MG63 (cell line): ENCODE measurements at places on chromosomes 7 and 10.

GRCh38 chr7:105133358-105133757 is 119.4 kb downstream of the KMT2E start:
- DNase-seq: no peak

GRCh38 chr7:8560501-8560900 is 127.1 kb downstream of the NXPH1 start:
- DNase-seq: no peak

DNA sequence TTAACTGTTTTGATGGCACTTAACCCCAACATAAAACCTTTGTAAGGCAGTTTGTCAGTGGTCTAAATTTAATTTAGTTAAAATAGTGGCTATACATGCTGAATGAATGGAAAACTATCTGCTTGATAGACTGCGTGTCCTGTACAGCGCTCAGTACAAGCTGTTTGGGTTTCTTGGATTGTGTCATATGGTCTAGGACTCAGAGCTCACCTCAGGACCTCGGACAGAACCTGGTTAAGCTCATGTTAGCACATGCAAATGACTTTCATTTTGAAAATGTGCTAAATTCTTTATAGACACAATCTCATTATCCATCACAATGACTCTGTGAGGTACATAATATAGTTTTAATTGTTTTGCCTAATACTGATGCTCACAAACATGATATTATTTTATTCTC is 55.7 kb upstream of the RELN start:
- DNase-seq: no peak

DNA sequence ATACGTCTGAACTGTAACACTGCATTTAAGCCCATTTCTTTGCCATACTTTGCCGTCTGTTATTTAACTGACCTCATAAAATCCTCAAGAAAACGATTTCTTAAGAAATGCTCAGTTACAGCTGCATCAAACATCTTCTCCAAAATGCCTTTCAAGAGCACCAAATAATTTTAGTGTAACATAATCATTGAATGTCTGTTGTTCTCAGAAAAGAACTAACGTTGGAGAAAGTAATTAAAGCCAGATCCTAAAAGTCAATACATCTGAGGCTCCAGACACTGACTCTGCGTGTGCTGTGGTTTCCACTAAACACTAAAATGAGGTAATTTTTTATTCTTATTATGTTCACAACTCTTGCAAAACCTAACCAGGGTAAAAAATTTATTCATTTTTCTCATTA is 63.7 kb upstream of the LRRC17 start:
- DNase-seq: no peak

DNA sequence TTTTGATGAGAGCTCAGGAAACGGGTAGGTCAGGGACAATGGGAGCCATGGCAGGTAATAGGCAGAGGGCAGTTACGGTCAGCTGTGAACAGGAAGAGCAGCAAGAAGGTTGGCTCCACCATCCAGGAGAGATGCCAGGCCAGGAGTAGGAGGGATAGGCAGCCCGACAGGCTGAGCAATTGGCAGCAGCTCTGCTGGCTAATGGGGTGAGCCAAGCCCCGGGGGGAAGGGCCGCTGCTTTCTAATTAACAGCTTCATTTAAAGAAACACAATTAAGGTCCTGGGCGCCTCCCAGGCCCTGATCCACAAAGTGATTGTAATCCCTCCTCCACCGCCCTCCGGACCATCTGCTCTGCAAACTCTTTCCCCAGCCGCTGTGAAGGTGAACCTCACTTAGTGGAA is 23.7 kb downstream of the SH2B2 start:
- DNase-seq: no peak
